Type B pancreatic cell (in vitro differentiated cells): ENCODE measurements at places on chromosomes 7 and 10.
A peak's percentile ranks its signal among the peaks of the same experiment; 100 is the strongest.

DNA sequence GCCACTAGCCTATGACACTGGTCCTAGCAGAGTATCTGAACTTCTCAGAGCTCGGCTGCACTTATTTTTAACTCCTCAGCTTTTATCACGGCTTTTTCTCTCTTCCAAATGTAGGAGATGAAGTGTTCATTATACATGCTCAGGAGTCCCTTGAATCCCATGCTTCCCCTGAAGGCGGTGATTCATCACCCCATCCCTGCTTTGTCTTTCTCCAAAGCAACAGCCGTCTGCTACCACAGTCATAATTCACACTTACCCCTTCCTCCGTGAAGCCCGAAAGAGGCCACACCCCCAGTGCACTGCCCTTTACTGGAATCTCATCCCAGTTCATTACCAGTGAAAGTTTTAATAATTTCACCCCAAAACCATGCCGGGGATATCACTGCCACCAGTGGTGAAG lies 301.5 kb upstream of the SHH start:
- no peak overlapping the region for H3K4me3 ChIP-seq
- no peaks in the 10 kb centered on the region for H3K27me3 ChIP-seq
- H3K36me3 ChIP-seq = no peaks in the 10 kb centered on the region
- no peak overlapping the region for H3K27ac ChIP-seq

DNA sequence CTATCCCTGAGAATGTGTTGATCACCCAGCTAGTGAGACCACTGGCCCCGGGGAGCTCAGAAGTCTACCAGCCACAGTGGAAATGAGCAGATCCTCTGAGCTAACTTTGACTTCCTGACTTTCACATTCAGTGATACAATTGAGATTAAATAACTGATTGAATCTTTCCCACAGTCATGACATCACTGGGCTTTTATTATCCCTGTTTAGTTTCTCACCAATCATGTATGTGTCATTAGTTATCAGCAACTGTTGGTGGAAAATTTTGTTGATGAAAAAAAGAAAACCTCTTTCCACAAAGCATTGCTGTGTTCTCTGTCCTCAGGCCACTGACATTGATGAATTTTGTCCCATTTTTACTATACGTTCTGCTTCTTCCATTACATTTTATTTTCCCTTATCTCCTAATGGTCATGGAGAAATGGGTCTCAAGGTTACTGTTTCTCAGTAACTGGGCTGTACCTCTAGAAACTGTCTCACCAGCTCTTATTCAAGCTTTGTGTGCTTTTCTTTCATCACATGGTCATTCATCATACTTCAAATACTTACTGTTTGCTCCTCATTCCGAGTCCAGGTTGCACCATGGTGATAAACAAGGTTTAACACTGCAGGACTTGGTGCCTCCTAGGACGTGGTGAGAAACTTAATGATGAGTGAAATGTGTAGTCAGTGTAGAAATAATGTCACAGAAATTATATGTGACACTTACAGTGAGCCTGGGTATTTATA lies 304.7 kb downstream of the CDK14 start:
- H3K27me3 ChIP-seq = no peaks in the 10 kb centered on the region
- no peak for DNase-seq
- H3K4me1 ChIP-seq = peaks cover 7% of the 10 kb centered on the region
- H3K4me3 ChIP-seq = no peak overlapping the region
- H3K27ac ChIP-seq = peak overlapping the region; percentile 37

DNA sequence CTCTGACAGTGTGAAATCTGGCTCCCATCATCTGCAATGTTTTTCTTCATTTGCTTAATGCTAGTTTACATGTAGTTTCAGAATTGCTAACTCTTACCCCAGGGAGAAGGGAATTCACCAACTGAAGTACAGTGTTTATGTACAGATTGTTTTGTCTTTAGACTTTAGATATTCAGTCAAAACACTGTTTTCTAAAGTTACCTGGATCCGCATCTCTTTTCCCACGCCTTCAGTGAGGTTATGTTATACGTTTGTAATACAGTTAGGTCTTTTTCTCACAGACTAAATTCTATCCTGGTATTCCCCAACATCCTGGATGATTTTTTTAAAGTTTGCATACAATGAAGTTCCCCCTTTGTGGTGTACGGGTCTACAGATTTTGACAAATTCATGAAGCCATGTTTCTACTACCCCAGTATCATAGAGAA lies 3.2 kb upstream of the LYZL1 start:
- no peak overlapping the region for H3K27ac ChIP-seq
- no peaks in the 10 kb centered on the region for H3K27me3 ChIP-seq
- H3K4me3 ChIP-seq = no peak overlapping the region
- no peaks in the 10 kb centered on the region for H3K36me3 ChIP-seq

DNA sequence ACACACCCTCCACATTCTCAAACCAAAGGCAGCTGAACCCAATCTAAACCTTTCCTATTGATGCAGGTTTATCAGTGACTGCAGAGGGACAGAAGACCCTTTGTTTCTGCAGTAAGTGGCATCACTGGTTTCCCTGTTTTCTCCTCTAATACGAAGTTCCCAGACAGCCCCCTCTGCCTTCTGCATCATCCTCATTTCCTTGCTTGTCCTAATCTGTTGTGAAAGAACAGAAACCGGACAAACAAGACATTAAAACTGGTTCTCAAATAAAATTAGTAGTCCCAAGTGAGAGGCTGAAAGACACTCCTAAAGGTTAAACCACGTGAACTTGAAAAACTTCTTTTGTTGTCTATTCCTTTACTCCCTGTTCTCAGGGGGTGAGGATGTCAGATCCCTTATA lies 10.1 kb upstream of the ADRB1 start:
- peaks cover 23% of the 10 kb centered on the region for H3K27me3 ChIP-seq
- H3K27ac ChIP-seq = peak overlapping the region; percentile 70
- H3K4me3 ChIP-seq = peak overlapping the region; percentile 70

GRCh38 chr10:123721441-123722049 lies 55.4 kb downstream of the GPR26 start:
- no peak for DNase-seq
- H3K27me3 ChIP-seq = peaks cover 20% of the 10 kb centered on the region
- H3K27ac ChIP-seq = no peak overlapping the region
- no peaks in the 10 kb centered on the region for H3K4me1 ChIP-seq

GRCh38 chr7:94129443-94130140 lies 125.4 kb upstream of the BET1 start:
- no peaks in the 10 kb centered on the region for H3K36me3 ChIP-seq
- H3K4me1 ChIP-seq = peaks cover 13% of the 10 kb centered on the region
- no peak overlapping the region for H3K27ac ChIP-seq
- no peak overlapping the region for H3K4me3 ChIP-seq
- H3K27me3 ChIP-seq = no peaks in the 10 kb centered on the region
- DNase-seq = no peak
